H1 (cell line): ENCODE measurements at places on chromosomes 3 and 15.

GRCh38 chr3:115301364-115301860, 154.3 kb upstream of the ZBTB20 start:
- no peak for DNase-seq

- no peak for DNase-seq
Measured at GRCh38 chr3:20569310-20569709, 383.3 kb upstream of the SGO1 start.

GRCh38 chr3:131568460-131568859, 65.7 kb upstream of the MRPL3 start:
- DNase-seq: no peak

- no peak for DNase-seq
Measured at GRCh38 chr3:55532806-55533205, 45.7 kb upstream of the WNT5A start.

GRCh38 chr15:87961851-87962420, 294.6 kb downstream of the NTRK3 start:
- no peak for DNase-seq

GRCh38 chr3:167813169-167814123, 77.9 kb downstream of the SERPINI1 start:
- no peak for DNase-seq

DNA sequence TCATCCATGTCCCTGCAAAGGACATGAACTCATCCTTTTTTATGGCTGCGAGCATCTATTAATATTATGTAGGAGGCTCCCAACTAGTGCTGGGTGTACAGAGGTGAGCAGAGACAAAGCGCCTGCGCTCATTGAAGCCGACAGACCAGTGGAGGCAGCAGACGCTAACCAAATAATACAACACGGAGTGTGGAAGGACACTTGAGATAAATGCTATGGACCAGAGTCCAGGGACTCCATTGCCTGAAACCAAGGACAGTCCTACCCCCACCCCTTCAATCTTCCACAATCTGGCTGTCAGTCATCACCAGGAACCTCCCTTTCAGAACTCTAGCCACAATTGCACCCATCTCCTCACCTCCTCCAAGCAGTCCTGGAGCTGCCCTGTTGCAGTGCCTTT, 41.5 kb downstream of the KLHL6 start:
- DNase-seq: no peak

DNA sequence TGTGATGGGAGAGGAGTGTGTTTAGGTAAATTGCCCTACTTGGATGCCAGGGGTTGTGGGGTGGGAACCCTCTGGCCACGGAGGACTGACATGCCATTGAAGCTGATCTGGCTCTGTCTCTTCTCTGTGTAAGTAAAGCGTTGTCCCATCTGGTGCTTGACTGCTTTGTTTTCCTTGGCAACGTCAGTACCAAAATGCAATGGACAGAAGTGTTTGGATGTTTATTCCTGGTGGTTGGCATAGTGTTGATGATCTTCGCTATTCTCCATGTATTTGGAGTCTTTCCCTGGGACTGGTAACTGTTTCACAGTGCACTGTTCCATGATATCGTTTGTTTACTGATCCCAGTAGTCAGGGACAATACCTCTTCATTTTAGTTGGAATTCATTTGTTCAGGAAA, 130.5 kb upstream of the MCTP2 start:
- no peak for DNase-seq

- no peak for DNase-seq
Measured at GRCh38 chr3:124144035-124144814, 152.3 kb upstream of the ROPN1 start.

- no peak for DNase-seq
Measured at GRCh38 chr3:69521286-69521685, 135.4 kb upstream of the FRMD4B start.

GRCh38 chr3:11154036-11154952, at the start of gene HRH1:
HRH1 (plus strand) TSS chr3:11154493; CDS start chr3:11259038, 104,545 bp downstream.
- DNase-seq: peak; percentile 60

GRCh38 chr3:27718459-27718858, 3.7 kb downstream of the EOMES start:
- DNase-seq: no peak

- DNase-seq: no peak
Measured at GRCh38 chr3:81554801-81555200, 206.6 kb downstream of the GBE1 start.

DNA sequence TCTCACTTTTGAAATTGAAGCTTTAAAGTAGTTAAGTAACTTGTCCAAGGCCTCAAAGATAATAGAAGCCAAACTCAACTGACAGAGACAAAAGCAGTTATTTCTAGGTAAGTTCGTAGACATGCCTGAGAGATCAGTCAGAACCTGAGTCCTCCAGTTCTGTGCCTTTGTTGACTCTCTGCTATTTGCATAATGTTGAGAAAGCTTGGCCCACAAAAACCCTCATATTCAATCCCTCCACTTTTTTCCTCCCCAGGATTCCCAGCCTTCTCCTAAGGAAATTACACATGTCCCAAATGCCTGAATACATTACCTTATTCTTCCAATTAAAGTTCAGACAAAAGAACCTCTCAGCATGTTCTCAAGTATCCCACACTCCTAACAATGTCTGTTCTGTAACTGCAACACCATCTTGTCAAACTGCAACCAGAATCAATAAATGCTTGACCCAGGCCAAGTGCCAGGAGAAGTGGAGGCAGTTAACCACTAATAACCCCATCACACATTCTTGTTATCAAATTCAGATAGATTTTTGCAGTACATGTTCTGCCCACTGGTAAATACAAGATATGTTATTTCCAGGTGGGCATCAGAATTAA, 217.8 kb downstream of the LRRC3B start:
- DNase-seq: no peak

GRCh38 chr3:184680385-184681345, 31.2 kb downstream of the MAGEF1 start:
- DNase-seq: no peak

GRCh38 chr3:175193815-175194518, 334.8 kb downstream of the NAALADL2 start:
- DNase-seq: no peak

GRCh38 chr3:182732232-182733015, 60.9 kb upstream of the ATP11B start:
- no peak for DNase-seq

- DNase-seq: no peak
Measured at GRCh38 chr3:136835813-136836510, 17.0 kb downstream of the SLC35G2 start.

- DNase-seq: no peak
Measured at GRCh38 chr3:170560717-170561382, 25.0 kb downstream of the SLC7A14 start.

DNA sequence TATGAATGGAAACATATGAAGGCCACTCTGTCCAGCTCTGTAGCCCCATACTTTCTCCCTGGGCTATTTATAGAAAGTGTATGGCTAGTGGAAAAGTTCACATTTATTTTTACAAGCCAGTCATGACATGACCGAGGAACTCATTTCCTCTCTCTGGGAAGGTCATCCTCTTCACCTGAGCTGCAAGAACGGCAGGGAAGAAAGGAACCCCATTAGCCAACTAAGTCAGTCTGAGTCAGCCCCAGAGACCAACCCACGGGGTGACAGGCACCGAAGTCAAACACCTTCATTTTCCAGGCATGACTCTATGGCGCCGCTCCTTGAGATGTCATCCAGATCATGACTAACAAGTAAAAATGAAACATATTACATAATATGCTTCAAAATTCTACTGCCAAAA, 4.8 kb downstream of the PAQR9 start:
- no peak for DNase-seq

DNA sequence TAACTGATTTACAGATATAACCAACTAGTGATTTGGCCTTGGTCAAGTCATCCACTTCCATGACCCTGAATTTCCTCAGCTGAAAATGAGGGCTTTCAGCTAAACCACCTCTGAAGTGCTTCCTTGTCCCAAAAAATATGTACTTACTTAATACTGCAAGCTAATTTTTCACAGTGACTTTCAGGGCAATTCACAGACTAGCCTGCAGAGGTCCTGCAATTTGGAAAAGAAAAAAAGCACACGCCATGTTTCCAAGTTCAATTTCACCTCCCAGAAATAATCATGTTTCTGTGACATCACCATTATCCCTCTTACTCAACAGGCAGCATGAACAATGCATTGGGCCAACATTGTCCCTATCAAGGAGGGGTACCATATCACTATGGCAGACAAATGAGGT, 218.2 kb downstream of the SHOX2 start:
- DNase-seq: no peak

GRCh38 chr3:2897821-2898220, 212.4 kb downstream of the IL5RA start:
- no peak for DNase-seq

- no peak for DNase-seq
Measured at GRCh38 chr3:40546816-40547215, 22.1 kb downstream of the ZNF621 start.

GRCh38 chr3:153673853-153674252, 447.3 kb upstream of the ARHGEF26 start:
- no peak for DNase-seq

- peak; percentile 72 for DNase-seq
Measured at GRCh38 chr3:71681224-71681668, 44.0 kb downstream of the EIF4E3 start.

- no peak for DNase-seq
Measured at GRCh38 chr15:57649138-57649537, 57.4 kb upstream of the POLR2M start.

- no peak for DNase-seq
Measured at GRCh38 chr3:150411976-150412375, 3.9 kb downstream of the TSC22D2 start.

GRCh38 chr15:51726302-51727073, 11.0 kb downstream of the LYSMD2 start:
- peak; percentile 58 for DNase-seq

DNA sequence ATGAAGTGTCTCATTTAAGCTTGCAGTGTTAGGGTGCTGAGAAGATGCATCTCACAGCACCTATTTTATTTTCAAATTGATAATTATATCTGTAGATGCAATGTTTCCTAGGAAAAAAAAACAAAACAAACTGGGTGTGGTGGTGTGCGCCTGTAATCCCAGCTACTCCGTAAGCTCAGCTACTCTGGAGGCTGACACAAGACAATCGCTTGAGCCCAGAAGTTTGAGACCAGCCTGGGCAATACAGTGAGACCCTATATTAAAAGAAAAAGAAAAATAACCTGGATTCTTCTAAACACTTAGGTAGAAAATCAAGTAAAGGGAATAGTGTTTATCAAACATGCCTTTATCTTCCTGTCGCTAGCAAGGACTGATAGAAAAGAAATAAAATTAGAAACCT, 1.9 kb downstream of the MINDY2 start:
- DNase-seq: no peak

- DNase-seq: no peak
Measured at GRCh38 chr15:58742022-58742813, 7.3 kb downstream of the ADAM10 start.

GRCh38 chr3:179027326-179027900, 44.2 kb downstream of the ZMAT3 start:
- DNase-seq: no peak

DNA sequence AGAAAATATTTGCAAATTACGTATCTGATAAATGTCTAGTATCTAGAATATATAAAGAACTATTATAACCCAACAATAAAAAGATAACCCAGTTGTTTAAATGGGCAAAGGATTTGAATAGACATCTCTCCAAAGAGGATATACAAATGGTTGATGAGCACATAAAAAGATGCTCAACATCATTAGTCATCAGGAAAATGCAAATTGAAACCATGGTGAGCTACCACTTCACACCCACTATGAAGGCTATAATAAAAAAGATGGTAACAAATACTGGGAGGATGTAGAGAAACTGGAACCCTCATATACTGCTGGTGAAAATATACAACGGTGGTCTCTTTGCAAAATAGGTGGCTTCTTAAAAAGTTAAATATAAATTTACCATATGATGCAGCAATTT, 28.0 kb downstream of the RAD51 start:
- DNase-seq: no peak

DNA sequence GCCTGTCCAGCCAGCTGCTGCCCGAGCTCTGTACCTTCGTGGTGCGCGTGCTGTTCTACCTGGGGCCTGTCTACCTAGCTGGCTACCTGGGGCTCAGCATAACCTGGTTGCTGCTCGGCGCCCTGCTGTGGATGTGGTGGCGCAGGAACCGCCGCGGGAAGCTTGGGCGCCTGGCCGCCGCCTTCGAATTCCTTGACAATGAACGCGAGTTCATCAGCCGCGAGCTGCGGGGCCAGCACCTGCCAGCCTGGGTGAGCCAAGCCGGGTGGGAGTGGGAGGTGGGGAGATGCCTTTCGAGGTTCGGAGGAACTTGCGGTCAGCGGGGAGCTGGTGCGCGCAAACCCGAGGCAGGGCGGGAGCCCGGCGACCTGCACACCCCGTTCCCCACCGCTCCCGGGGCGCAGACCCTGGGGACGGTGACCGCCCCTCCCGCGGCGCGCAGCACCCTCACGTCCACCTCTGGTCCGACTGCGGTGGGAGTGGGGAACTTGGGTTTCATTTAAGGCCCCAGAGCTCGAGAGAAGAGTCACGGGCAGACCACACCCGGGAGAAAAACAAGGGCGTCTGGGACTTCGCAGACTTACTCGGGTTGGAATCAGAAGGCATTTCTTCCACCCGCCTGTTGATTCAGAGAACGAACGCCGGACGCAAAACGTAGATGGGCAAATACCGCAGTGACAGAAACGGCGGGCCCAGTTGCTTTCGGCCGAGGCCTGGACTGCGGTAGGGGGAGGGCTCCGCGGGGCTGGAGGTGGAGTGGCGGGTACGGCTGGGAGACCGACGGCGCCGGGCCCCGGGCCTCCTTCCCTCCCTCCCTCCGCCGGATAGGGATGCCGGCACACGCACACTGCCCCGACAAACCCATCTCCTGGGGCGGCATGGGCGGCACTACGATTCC, 708 bp downstream of the ESYT3 start:
- DNase-seq: peak; percentile 66

- no peak for DNase-seq
Measured at GRCh38 chr3:112647122-112647521, 6.2 kb upstream of the CCDC80 start.

- no peak for DNase-seq
Measured at GRCh38 chr15:61442821-61443220, 213.7 kb upstream of the RORA start.

DNA sequence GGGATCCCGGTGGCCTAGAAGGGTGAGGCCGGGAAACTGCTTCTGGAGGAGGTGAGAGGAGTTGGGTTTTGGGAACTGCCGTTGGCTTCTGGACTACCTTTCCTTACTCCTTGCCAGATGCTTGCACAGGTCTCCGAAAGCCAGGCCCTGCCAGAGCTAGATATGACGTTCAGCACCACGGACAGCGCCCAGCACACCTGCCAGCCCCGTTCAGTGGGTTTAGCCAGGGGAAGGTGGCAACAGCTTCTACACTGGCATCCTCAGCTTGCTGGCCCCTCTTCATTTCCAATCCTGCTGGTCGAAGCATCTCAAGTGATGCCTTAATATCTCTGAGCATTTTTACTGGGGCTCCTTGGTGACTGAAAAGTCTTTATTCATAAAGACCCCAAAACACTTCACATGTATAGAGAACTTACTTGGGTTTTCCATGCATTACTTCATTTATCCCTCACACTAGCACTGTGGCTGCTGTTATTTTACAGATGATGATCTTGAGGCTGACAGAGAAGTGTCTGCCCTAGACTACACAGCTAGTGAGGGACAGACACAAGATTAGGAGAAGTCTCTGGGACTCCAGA, 21.9 kb downstream of the HCN4 start:
- DNase-seq: peak; percentile 91
